ENCODE measurements at places on chromosomes 3 and 15.

DNA sequence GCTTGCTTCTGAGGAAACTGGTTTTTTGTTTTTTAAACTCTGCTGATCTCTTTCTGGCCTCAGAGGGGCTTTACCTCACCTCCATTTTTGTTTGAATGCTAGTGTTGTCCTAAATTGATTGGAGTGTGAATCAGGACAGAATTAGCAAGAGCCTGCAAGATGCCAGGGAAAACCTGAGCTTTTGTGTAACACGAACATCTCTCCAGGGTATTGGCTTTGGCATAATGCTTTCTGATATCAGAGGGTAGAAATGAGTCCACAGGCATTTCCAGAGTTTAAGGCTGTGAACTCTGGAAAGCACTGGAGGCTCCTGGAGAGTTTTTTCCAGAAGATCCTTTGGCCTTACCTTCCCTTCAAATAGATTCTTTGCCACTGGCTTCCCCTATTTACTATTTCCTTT, 87.1 kb downstream of the WDR76 start:
- peak; percentile 58 for DNase-seq

DNA sequence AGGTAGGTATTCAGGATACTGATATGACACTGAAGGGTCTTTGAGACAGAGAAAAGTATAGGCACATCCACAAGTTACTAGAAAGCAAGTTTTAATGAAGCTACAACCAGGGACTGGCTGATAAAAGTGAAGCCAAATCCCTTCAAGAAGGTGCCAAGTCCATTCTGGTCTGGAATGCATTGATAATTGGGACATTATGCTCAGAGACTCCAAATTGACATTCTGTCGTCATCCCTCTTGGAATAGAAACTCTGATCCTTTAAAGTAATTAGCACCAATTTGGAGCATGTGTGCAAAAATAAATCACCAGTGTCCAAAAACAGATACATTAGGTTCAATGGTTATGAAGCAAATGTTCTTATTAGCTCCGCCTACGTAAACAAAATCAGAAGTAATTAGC, 47.3 kb upstream of the BCL6 start:
- DNase-seq: no peak

GRCh38 chr3:184234224-184234623, 4.8 kb downstream of the VWA5B2 start:
- peak; percentile 83 for DNase-seq

- DNase-seq: peak; percentile 65
These were observed 48.7 kb upstream of the RYK start for GRCh38 chr3:134299185-134299887.

DNA sequence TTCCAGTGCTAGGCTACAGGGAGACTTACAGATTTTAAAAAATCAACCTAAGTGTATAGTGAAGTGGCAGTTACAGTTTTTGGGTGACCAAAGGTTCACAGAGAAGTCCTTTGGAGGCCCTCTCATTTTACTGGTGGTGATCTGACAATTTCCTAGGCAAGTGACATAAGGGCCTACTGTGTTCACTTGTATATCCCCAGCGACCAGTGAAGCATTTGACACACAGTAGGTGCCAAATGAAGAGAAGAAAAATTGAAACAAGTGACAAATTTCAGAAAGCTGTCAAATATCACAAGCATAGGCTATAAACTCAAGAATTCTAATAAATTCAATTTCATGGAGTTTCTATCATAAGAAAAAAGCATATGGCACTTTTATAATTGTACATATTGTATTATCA, 89.5 kb downstream of the RPL22L1 start:
- DNase-seq: no peak

GRCh38 chr3:36924744-36925521, 19.9 kb downstream of the TRANK1 start:
- no peak for DNase-seq

GRCh38 chr3:10309736-10310135, 11.2 kb downstream of the SEC13 start:
- DNase-seq: no peak

DNA sequence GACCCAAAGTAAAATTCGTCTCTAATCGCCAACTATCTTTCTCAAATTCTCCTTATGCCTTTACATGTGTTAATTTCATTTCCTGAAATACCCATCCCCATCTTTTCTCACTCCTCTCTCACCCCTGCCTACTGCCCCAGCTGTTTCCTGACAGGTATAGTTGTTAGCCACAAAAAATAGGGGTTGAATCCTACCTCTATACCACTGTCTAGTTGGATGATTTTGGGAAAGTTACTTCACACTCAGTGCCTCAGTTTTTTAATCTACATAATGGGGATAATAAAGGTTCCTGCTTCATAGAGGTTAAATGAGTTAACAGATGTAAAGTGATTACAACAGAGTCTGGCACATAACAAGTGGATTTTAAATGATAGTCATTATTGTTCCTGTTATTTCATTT, 189.7 kb downstream of the TNIK start:
- no peak for DNase-seq

GRCh38 chr3:10280571-10280970, 12.2 kb downstream of the GHRL start:
- no peak for DNase-seq

DNA sequence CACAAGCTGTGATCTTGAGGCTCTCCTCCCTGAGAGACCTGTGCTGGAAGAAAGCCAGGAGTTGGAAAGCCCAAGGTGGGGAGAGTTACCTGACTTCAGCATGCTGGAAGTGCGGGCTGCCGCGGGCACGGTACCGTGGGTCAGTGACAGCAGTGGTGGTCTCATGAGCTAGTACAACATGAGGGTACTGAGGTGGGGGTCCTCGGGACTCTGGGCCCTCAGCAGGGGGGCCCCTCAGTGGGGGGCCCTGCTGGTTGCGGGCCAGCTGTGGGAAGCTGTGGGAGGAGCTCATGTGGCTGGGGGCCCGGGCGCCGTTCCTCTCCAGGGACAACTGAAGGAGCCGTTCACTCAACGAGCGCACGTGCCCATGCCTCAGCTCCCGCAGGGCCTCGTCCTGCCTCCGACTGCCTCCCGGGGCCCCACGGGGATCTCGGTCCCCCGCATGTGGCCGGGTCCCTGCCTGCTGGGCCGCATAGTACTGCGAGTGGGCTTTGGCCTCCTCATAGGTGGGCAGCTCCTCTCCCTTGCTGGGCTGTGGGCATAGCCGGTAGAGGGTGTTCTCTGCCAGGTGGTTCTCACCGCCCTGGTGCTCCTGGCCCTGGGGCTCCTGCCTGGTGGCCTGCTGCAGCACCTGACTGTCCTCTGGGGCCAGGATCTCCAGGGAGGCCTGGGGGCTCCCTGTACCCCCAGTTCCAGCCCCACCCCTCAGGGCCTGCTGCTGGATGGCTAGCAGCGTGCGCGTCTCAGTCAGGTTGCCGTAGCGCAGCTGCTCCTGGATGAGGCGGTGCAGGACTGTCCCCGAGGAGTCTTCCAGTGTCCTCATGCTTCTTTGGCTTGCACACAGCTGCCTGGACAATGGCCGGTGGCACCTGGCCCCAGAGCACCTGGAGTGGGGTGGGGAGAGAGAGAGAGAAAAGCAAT, 3.4 kb downstream of the AMOTL2 start:
- no peak for DNase-seq

- DNase-seq: peak; percentile 75
These were observed 64.3 kb downstream of the NCEH1 start for GRCh38 chr3:172646439-172647015.

- no peak for DNase-seq
These were observed 98.6 kb downstream of the TCF12 start for GRCh38 chr15:57017024-57017423.

DNA sequence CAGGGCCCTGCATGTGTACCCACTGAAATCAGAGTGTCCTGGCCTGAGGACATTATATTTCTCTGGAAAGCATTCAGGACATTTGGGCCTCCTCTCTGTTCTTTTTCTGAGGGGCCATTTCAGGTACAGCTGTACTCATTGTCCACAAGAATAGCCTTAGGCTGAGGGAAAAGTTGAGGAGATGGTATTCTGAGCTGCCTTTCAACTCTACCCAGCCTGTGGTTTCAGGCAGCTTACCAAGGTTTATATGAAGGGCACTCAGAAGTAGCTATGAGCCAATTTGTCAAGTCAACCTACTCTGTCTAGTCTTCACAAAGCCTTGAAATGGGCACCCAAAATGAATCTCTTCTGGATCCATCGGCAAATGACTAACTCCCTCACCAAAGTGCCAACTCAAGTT, 9.4 kb downstream of the ATP13A4 start:
- DNase-seq: no peak

DNA sequence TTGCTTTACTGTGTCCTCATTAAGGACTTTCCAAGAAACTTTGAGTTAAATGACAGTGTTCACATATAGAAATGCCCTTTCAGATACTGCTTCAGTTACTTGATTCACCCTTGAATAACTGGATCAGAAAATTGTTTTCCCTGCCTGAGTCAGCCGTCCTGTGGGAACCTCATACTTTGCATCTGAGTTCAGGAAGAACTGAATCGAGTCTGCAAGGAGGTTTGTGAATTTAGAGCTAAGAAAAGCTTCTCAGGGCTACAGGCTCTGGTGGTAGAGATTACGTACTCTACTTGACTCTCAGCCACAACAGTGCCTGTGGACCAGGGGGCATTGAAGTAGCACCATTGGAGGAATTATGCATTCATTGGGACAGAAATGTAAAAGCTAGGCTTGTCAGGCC, 252.4 kb upstream of the C2CD4B start:
- DNase-seq: no peak
